Stimulated activated CD4-positive, alpha-beta T cell treated with anti-CD3 and anti-CD28 coated beads, Interleukin-15, amount 100 ng/mL, for 1 hour (primary cell): ENCODE measurements at places on chromosomes 13 and 19.

- DNase-seq = no peak
Measured at GRCh38 chr19:50870417-50871089, 2.7 kb upstream of the KLK2 start.

DNA sequence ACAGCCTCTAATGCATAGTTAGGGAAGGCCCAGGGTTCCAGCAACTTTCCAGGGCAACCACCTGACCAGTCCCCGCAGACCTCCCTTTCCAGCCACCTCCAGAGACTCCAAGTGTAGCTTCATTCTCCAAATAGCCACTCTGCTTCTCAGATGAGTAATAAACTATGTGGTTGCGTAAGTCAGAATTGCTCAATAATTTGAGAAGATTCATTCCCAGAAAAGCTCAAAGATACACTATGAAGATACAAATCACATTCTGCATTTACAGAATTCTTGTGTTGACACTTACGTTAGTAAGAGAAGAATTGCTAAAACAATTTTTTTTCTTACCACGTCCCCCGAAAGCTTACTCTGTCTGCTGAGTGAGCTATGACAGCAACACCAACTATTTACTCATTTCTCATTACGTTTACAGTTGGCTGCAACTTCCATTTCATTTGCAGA is 8.2 kb upstream of the LATS2 start:
- DNase-seq = no peak

- no peak for DNase-seq
Measured at GRCh38 chr13:39054112-39054511, 15.9 kb downstream of the NHLRC3 start.

GRCh38 chr19:55257461-55258420 is 1.1 kb downstream of the PPP6R1 start:
- no peak for DNase-seq

DNA sequence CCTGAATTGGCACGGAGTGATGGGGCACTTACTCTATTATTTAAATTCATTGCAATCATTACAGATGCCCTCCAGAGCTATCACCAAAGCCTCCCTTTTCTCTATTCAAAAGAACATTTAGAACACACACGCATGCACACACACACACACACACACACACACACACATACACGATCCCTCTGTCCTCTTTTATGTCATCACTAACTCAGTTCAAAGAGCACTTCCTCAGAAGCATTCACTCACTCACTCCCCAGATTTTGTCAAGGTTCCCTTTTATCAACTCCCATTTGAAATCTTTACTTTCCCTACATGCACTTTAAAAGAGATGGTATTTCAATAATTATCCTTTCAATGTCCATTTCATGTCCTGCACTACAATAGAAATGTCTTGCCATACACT is 22.4 kb upstream of the IGFL4 start:
- DNase-seq = no peak

GRCh38 chr19:5503598-5503997 is 48.4 kb downstream of the ZNRF4 start:
- DNase-seq = no peak

DNA sequence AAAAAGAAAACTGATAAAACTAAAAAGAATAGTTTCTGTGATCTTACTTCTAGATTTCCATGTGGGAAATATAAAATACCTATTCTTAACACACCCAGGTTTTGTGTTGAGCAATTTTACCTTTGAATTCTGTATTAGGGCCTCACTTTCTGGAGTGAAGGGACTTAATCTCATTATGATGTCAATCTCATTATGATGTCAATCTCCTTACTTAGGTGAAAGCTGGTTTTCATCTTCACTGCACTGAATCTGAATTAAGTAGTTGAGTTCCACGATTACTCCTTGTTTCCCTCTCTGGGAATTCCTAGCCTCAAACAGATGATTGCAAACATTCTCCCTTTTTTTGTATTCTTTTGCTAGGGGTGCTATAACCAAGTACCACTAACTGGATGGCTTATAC is 1367.2 kb downstream of the EFNB2 start:
- DNase-seq = no peak

DNA sequence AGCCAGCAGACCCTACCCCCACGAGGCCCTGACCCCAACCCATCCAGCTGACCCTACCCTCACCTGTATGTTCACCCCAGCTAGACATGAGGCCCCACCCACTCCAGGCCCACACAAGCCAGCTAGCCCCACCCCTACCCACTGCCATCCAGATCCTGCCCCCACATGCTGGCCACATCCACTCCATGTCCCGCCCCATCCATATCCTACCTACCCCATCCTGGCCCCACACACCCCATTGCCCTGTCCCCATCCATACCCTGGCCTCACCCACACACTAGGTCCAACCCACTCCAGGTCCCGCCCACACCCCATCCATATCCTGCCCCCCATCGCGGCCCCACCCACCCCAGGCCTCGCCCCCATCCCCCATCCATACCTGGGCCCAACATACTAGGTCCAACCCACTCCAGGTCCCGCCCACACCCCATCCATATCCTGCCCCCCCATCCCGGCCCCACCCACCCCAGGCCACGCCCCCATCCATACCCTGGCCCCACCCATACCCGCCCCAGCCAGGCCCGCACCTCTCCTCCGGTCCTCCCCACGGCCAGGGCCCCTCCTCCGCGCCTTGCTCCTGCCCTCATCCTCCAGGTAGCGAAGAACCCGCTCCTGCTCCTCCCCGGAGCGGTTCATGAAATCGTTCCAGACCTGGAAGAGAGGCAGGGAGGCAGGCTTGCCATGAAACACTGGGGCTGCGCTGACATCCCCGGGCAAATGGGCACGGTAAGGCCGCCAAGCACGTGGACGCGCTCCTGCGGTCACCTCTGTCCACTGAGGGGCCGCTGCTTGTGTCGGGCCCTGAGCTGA is 7.2 kb downstream of the RNU6-9 start:
- no peak for DNase-seq

GRCh38 chr13:102817241-102817640 is 18.3 kb downstream of the BIVM start:
- DNase-seq = no peak

- no peak for DNase-seq
Measured at GRCh38 chr19:47229676-47230053, 1.3 kb downstream of the BBC3 start.

GRCh38 chr19:17178291-17178690 is 36.9 kb upstream of the USE1 start:
- DNase-seq = no peak

DNA sequence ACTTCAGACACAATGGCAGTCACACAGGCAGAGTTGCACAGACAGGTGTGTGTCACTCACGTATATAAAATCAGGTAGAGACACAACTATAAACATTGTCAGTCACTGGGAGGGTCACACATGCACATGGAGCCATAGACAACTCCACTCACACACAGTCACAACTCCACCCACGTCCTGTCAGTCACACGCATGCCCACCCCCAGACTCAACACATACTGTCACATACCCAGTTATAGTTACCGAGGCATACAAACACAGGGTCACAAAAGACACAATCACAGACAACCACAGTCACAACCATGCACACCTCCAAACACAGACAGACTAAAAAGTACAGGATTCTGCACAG is 1.5 kb downstream of the NUMBL start:
- DNase-seq = no peak

- no peak for DNase-seq
Measured at GRCh38 chr13:92320323-92320722, 906.3 kb upstream of the GPC6 start.

GRCh38 chr13:30898070-30898469 is 8.0 kb upstream of the MEDAG start:
- DNase-seq = no peak

GRCh38 chr13:83190020-83190419 is 692.3 kb downstream of the SLITRK1 start:
- no peak for DNase-seq

- no peak for DNase-seq
Measured at GRCh38 chr13:22454586-22454985, 726.2 kb upstream of the SGCG start.

GRCh38 chr13:59414006-59414405 is 749.7 kb downstream of the DIAPH3 start:
- no peak for DNase-seq

DNA sequence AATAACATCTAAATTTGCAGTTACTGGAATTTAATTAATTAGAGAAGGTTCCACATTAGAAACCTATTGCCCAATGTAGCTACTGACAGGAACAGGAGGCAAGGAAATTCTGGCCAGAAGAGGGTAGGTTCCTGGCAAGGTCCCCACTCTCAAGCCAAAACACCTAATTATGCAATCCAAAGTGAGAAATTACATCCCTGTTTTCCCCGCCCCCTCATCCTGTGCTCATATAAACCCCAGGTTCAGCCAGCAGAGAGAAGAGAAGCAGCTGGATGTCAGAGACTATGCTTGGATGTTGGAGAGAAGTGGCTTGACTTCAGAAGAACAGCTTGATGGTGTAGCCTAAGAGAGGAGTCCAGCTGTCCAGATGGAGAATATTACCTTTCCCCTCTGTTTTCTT is 951.3 kb upstream of the PRR20A start:
- DNase-seq = no peak

DNA sequence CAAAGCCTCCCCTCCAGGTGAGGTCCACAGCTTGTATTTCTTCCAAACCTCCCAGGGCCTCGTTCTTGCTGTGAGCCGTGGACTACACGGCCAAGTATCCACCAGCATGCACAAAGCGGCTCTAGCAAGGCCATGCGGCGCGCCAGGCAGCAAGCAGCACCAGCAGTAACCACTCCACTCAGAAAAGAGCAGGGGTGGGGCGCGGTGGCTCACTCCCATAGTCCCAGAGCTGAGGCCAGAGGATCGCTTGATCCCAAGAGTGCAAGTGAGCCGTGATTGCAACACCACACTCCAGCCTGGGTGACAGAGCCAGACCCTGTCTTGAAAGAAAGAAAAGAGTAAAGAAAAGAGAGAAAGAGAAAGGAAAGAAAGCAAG is 4.7 kb downstream of the CCDC8 start:
- DNase-seq = no peak

DNA sequence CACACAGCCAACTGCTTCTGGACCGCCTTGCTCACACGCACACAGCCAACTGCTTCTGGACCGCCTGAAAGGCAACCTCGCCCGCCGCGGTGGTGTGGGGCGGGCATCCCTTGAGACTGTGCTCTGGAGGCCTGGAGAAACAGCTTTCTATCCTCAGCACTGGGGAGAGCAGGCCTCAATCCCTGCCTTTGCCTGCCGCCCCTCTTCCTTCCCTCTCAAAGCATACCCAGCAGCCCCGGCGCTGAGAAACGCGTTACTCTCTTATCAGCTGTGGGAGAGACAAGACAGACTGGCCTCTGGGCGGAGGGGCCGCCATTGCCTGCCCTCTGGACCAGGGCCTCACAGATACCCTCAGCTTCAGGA is 2.9 kb downstream of the LIPE start:
- no peak for DNase-seq

DNA sequence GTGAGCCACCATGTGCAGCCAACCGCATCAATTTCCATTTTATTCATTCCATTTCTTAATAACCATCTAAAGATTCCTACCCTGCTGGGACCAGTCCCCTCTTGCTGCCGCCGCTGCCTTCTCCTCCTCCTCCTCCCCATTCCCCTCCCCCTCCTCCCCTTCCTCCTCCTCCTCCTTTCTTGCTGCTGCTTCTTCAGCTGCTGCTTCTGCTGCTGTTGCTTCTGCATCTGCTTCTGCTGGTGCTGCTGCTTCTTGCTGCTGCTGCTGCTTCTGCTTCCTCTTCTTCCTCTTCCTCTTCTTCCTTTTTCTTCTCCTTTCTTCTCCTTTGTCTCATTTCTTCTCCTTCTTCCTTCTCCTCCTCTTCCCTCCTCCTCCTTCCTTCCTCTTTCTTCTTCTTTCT is 20.0 kb upstream of the SPRYD7 start:
- no peak for DNase-seq

GRCh38 chr13:50941146-50941545 is 31.6 kb downstream of the RNASEH2B start:
- no peak for DNase-seq

DNA sequence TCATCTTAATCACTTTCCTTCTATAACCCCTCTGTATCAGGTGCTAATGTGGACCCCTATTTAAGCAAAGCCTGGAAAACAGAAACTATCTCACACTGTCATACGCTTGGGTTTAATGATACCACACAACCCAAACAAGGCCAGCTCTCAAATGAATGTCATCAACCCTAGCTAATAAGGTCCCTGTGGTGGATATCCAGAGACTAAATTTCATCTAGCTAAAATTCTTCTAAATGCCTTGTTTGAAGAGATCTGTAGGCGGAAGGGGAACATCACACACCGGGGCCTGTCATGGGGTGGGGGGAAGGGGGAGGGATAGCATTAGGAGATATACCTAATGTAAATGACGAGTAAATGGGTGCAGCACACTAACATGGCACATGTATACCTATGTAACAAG is 95.5 kb downstream of the FOXO1 start:
- no peak for DNase-seq

- DNase-seq = no peak
Measured at GRCh38 chr13:40259899-40260298, 406.5 kb downstream of the FOXO1 start.

DNA sequence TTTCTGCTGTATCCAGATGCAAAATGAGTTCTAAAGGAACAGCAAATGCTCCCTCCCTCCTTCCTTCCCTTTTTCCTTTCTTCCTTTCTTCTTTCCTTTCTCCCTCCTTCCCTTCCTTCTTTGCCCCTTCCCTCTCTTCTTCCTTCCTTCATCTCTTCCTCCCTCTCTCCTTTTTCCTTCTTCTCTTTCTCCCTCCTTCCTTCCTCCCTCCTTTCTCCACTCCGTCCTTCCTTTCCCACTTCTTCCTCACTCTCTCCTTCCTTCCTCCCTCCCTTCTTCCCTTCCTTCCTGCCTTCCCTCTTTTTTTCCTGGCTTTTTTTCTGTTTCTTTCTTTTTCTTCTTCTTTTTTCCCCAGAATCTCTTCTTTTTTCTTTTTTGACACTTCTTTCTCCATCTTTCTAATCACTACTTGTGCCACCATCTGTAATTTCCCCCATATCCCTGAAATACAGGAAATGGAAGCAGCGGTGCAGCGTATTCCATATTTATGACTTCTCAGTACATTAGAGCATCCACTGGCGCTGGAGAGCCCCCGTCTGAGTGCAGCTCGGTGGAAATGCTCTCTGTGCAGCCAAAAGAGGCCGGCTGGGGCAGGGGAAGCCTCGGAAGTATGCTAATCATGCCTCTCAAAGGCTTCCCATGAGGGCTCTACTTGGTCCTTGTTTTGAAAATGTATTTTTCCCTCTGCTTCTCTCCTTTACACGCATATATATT is 275.6 kb downstream of the TSHZ3 start:
- DNase-seq = no peak

DNA sequence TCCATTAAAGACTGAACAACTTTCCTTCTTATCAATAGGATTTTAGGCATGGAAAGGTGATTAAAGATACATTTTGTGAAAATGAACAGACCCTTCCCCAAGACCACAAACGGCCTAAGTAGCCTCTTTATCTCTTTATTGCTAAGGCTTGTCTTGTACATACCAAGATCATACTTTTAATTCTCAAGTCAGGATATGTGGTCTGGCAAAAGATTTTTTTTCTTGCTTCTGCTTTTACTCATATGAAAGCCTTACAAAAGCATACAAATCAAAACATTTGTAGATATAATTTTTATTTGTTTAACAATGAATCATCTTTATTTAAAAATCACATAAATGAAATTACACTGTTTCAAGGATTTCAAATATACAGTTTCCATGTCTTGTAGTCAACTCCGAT is 35.8 kb downstream of the TGDS start:
- no peak for DNase-seq
